Stimulated activated CD4-positive, alpha-beta T cell treated with anti-CD3 and anti-CD28 coated beads, TNF-alpha, amount 100 ng/mL, for 48 hours (primary cell): ENCODE measurements at places on chromosomes 16 and 17.

GRCh38 chr17:3857261-3858105, 11.4 kb upstream of the NCBP3 start:
- no peak for DNase-seq

DNA sequence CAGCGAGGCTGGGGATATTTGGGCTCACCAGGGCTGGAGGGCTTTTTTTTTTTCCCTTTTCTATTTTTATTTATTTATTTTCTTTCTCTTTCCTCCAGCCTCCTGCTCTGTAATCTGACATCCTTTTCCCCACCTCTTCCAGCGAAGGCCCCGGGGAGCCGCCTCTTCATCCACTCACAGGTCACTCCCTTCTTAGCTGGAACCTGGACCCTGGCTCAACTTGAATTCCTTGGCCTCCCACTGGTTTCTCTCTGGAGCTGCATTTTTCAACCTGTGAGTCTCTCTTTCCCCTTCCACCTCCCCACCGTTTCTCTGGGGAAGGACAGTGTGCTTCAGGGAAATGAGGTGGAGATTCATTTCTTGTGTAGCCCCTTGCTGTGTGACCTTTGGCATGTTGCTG, 82.0 kb downstream of the MRM1 start:
- no peak for DNase-seq

DNA sequence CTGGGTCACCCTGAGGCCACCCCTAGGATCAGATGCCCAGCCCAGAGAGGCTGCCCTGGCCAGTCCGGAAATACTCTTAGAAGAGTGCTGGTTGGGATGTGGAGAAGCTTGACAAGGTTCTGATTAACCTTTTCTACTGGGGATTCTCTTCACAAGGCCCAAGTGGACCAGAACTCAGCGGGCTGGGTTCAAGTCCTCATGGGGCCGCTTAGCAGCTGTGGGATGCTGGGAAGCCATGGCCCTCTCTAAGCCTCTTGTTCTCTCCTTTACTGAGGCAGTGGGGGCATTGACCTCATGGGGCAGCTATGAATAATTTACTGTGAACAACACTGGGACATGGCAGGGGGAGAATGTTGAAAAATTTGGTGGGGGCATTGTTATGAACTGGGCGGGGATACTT, 92.8 kb downstream of the CYLD start:
- no peak for DNase-seq

GRCh38 chr17:82750241-82750908, 1.5 kb upstream of the TBCD start:
- no peak for DNase-seq
